Activated CD4-positive, alpha-beta T cell treated with anti-CD3 and anti-CD28 coated beads, Interleukin-2, amount 50 U/mL, for 1 hour (primary cell): ENCODE measurements at places on chromosomes 1 and 21.

DNA sequence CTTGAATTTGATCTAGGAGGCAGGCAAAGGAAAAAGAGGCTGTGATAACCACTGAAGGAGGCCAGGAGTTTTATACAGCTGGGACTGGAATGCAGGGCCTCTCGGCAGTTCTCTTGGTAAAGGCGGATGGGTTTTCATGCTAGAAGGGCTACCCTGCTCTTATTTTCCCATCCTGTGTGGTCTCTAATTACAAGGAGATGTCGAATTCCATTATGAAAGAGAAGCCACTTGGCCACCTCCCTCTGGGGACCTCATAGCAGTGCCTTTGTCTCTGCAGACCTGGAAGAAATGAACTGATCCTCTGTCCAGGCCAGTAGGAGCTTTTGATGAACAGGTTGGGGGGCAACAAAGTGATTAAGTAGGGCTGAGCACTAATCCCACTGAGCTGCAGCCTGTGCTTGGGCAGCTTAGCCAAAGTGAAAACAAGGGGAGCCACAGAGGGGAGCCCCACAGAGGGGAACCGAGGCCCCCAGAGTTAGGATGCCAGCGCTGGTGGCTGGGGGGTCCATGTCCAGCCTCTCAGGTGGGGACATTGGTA lies 42.2 kb upstream of the BCAR3 start:
- no peak for DNase-seq

- no peak for DNase-seq
These were observed 23.4 kb downstream of the RHBG start for GRCh38 chr1:156392452-156392853.

GRCh38 chr21:44599264-44600029 lies 950 bp upstream of the KRTAP10-7 start:
- DNase-seq = no peak

DNA sequence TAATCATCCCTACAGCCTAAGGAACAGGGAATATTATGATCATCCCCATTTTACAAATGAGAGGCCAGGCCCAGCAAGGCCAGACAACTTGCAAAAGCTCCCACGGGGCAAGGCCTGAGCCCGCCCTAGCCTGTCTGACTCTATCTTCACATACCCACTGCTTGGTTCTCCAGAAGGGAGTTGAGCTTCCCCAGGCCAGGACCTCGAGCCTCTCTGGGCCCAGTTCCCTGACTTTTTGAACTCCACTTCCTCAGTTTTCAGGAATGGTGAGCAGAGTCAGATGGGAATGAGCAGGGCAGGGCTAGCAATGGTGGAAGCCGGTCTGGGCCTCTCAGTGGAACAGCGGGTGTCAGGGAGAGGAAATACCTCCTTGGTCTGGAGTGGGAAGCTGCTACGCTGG lies 39.3 kb downstream of the CACNA1S start:
- DNase-seq = no peak

DNA sequence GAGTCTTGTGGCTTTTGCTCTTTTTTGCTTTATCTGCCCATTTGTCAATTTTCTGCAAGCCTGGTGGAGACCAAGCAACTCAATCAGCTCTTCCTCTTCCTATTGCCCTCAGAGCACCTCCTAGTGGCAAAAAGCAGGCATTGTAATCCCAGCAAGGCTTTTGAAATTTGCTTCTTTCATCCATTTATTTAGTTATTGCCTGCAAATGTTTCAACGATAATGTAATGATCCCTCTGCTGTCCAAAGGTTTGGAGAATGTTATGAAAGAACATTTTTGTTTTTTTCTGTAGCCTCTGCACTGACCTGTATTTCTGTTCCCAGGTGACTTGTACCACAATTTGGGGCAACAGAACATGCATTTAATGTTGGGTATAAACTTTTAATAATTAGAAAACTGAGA lies 127.8 kb downstream of the GABPA start:
- DNase-seq = no peak

- no peak for DNase-seq
These were observed 121.3 kb downstream of the SEC16B start for GRCh38 chr1:177848577-177848976.

- DNase-seq = no peak
These were observed 12.7 kb downstream of the GPR3 start for GRCh38 chr1:27405074-27405473.

DNA sequence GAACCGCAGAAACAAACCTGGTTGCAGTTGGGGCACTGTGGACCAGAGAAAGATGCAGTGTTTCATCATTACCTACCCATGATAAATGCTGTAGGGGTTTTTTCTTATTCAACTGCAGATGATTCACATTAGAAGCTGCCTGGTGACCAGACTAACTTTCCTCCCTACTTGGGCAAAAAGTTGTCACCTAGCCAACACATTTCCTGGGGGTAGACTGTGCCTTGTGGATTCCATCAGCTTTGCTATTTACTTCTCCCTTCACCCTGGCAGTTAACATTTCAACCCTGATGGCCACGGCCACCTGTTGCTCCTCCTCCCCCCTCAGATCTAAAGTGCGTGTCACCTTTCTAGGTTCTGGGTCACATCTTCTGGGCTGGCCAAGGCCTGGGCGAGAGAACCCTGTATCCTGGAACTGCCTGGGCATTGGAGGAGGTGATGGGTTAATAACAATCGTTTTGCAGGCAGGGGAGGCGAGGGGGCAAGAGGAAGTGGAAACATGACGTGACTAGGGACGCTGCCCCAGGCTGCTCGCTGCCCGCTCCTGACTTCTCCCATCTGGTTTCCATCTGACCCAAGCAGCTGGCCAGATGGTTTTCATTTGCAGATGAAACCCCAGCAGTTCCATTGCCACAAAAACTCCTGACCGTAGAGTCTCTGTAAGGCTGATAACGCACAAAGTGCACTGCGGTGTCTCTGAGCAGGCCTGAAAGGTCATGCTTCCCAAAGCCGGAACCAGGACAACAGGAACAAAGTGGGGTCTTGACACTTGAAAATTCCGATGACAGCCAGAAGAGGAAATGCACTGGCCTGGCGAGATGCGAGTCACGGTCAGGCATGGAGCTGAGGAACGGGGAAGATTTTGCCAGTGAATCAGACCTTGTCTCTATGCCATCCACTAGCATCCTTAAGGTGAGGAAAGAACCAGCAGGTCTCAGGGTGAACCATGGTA lies 36.6 kb downstream of the CAPZB start:
- DNase-seq = no peak

DNA sequence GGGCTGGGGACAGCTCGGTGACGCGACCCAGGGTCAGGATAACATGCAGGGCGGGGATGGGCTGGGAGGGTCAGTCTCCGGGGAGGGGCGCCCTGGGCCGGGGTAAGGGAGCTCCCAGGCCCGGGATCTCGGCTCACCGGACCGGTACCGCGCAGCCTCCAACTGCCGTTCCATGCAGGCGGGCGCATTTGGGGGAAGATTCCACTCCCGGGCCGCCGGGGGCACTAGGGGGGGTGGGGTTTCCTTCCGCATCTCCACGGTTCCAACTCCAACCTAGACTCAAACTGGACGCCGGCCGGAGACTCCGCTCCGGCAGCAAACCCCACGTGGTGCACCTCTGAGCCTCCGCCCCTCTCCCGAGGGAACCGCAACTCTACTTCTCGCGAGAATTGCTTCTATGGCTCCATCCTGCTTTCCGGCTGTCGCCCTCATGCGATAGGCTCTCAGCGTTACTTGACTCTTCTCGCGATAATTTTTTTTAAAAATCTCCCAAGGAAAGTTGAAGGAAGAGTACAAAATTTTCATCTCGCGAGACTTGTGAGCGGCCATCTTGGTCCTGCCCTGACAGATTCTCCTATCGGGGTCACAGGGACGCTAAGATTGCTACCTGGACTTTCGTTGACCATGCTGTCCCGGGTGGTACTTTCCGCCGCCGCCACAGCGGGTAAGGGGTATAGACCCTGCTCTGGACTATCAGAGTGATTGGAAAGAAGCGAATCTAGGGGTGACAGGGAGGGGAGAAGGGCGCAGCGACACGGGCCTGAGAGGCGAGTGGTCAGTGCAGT lies at the start of the genes ATP5PB and WDR77:
Gene ATP5PB, plus strand, starts transcription at position 547 of the 785 bp plus-strand sequence. Its CDS starts 78 bp downstream, at position 625.
Gene WDR77, minus strand, starts transcription at position 339 of the 785 bp plus-strand sequence. Its CDS starts 87 bp downstream, at position 252.
- DNase-seq = peak; percentile 83

DNA sequence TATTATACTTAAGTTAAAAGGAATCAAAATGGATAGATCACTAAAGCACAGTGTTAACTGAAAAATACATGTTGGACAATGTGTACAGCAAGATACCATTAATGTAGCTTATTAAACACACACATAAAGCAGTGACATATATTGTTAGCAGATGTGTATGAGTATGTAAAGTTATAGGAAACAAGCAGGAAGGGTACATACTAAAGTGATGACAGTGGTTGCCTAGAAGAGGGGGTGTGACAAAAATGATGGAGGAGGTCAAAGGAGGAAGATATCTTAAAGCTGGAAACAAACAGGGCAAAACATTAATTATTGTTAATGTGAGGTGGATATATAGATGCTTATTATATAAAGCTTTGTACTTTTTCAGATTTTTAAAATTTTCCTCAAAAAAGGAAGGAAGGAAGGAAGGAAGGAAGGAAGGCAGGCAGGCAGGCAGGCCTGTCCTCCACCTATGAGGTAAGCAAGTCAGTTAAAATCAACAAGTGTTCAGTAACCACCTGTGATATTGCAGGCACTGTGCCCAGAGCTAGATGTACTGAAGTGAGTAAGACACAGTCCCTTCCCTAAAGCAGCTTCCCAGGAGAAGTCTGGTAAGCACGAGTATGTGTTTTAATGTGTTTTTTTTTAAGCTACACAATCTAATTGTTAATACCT lies 252.9 kb upstream of the NR5A2 start:
- DNase-seq = no peak

GRCh38 chr21:25426580-25426979 lies 180.7 kb downstream of the MRPL39 start:
- no peak for DNase-seq

- DNase-seq = no peak
These were observed 66.5 kb downstream of the ADGRL2 start for GRCh38 chr1:81867235-81867634.

- no peak for DNase-seq
These were observed 37.8 kb upstream of the PRSS38 start for GRCh38 chr1:227777646-227778045.

DNA sequence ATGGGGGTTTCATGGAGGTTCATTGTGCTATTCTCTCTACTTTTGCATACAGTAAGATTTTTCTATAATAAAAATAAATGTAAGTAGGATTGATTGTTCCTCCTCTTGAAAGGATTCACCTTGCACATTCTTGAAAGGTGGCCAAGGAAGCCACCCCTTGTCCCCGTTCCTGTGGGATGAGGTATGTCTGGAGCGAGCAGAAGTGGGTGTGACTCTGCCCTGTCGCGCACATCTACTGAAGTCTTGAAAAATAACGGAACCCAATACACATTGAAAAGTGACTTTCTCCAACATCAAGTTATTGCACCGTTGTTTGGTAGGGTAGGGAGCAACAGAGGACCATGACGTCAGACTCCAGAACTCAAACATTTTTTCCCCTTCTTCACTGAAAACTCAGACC lies 46.8 kb upstream of the USP1 start:
- no peak for DNase-seq

- DNase-seq = no peak
These were observed 3.6 kb downstream of the CENPS start for GRCh38 chr1:10433790-10434189.

DNA sequence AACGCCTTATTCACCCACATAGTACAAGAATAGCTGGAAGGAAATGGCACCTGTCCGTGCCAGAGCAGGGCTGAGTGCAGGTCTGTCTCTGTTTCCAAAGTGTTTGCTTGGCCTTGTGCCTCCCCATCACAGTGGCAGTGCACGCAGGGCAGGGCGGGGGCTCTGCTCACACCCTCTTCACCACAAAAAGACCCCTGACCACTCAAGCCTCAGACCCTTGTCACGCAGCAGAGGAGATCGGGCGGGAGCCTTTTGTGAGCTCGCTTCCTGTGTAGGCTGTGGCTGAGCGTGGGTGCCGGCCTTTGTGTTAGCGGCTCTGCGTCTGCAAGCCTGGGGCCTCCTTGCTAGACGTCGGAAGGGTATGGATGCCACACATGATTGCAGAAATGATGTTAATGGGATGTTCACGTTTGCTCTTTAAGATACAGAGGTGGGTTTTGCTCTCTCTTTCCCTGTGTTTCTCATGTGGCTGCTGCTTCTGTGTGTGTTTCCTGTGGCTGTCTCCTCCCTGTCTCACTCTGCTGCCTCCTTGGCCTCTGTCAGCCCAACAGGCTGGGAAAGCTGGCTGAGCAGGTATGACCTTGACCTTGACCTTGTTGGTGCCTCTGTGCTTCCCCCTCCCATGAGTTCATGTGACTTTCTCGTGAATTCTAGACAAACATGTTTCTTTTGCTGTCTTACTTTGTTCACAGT lies 45.4 kb downstream of the S100B start:
- peak; percentile 60 for DNase-seq

DNA sequence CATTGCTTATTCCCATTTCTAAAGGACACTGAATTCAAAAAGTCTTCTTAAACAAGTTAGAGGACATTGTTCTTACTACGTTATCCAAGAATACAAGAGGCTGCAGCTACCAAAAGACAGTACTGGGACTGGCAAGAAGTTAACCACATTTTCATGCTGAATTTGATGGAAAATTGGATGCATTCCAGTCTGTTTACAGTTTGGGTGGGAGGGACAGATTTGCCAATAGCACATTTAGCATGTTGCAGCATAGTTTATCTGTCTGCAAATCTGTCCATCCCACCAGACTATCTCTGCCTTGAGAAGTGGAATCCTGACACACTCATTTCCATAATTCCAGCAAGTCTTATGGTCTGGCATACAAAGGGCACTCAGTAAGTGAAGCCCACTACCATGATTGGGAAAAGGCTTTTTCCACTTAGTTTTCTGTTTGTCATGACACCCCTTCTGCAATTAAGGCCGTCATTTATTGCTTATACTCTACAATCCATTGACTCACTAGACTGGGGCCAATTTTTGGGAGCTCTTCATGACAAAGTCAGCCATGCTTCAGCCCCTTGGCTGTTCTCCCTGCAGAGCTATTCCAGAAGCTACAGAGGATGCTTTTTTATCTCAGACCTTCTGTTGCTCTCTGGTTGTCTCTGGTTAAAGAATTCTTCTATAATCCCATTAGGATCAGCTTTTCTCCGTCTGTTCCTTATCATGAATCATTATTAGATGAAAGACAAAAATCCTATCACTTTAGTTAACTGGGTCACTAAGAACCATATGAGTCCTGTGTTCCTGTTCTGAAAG lies 355.8 kb upstream of the PTBP2 start:
- no peak for DNase-seq

DNA sequence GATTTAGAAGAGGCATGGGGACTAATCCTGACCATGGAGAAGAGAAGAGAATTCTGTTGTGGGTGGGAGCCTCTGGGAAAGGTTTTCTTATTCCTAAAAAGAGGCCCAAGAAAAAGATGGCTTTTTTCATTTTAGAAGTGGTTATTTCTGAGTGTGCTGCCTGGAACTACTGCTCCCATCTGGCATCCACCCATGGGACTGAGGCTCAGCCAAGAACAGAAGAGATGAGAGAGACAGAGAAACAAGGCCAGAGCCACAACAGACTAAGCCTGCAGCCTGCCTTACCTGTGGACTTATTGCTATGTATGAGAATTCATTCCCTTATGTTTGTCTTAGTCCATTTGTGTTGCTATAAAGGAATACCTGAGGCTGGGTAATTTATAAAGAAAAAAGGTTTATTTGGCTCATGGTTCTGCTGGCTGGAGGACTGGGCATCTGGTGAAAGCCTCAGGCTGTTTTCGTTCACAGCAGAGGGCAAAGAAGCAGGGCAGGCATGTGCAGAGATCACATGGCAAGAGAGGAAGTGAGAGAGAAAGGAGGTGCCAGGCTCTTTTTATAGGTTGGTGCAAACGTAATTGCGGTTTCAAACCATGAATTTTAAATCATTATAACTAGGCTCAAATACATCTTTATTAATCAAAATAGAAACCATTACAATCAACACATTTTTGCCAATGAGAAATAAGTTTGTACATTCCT lies 57.5 kb upstream of the PRDM2 start:
- DNase-seq = no peak

GRCh38 chr1:236920286-236920894 lies 83.9 kb downstream of the MT1HL1 start:
- DNase-seq = no peak
